RWPE2 (cell line): ENCODE measurements at places on chromosomes 12 and 14.

DNA sequence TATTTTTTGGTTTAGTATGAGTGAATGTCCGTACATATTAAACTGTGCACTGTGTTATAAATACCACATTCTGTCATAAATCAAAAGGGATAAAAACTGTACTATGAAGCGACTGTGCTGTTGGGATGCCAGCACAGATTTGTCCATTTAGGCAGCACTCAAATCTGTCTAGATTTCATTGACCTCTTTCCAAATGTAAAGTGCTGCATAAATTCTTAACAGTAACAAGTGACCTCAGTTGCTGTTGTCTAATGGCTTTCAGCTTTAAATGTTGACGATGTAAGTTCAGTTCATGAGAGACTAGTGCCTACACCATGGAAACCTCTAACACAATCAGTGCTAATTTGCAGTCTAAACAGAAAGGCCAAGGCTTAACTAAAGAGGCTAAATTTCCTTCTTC is 531.4 kb upstream of the LMO3 start:
- DNase-seq: no peak

GRCh38 chr12:115910057-115910456 is 367.4 kb downstream of the MED13L start:
- no peak for DNase-seq

DNA sequence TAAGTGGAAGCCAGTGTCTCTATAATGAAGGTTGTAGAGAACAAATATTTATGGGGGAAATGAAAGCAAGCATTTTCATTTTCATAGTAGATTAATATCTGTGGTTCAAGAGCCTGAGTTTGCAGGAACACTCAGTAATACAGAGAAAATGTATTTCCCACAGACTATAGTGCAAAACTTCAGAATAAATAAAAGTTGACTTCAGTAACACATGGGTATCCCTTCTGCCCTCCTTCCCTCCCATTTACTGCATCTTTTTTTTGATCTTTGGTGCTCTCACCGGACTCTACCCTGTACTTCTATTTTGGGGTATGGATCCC is 75.3 kb upstream of the AMN1 start:
- no peak for DNase-seq

GRCh38 chr14:68486033-68486732 is 306.7 kb downstream of the ZFP36L1 start:
- no peak for DNase-seq

GRCh38 chr12:90120627-90121026 is 412.0 kb upstream of the ATP2B1 start:
- no peak for DNase-seq

DNA sequence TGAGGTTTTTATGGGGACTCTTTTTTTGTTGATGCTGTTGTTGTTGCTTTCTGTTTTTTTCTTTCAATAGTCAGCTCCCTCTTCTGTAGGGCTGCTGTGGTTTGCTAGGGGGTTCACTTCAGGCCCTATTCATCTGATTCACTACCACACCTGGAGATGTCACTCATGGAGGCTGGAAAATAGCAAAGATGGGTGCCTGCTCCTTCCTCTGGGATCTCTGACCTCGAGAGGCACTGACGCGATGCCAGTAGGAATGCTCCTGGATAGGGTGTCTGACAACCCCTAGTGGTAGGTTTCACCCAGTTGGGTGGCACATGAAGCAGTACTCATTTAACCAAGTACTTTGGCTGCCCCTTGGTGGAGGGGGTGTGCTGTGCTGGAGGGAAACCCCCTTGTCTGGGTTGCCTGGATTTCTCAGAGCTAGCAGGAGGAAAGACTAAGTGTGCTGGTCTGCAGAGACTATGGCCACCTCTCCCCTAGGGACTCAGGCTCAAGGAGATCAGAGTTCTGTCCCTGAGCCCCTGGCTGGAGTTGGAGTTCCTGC is 745.5 kb downstream of the TMTC2 start:
- DNase-seq: no peak

GRCh38 chr14:36477266-36477665 is 42.8 kb downstream of the NKX2-1 start:
- no peak for DNase-seq

DNA sequence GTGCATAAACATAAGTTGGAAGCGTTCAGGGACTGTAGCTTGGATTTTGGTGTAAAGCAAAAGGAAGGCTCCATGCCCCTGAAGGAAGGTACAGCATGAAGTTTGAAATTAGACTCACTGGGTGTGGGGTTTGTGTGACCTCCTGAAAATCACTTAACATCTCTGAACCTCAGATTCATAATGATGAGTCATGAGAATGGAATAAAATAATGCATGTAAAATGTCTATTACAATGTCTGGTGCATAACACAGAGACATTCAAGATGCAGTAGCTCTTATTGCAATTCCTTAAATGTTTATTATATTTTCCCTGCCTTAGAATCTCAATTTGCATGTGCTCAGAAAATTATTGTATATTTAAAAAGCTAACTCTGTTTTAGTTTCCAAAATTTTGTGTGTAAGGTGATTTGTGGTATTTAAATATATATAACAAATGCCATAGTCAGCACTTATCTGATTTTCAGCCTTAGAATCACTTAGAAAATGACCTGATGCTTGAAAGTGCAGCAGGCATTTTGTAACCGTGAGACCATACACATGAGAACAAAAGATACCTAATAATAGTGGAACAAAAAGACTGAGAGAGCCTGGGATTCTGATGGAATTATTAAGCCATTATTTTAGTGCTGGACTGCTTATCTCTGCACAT is 66.3 kb downstream of the E2F7 start:
- no peak for DNase-seq

DNA sequence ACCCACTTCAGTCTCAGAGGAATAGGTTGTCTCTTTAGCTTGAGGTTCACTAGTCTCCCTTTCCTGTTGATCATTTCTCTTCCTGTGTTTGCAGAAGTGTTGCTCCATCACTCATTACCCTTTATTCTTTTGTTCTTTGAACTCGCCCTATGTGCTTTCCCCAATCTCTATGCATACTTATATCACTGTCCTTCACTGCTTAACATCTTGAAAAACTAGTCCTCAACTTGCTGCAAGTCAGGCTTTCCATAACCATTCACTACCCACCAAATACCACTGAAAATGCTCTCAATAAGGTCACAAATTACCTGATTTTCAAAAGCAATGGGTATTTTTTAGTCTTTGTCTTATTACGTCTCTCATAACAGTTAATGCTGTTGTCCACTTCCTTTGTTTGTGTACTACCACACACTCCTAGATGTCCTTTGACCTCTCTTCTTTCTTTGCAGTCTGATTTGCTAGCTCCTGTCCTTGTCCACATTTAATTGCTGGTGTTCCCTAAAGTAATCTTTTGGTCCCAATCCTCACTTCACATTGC is 80.8 kb downstream of the RIC8B start:
- DNase-seq: no peak

DNA sequence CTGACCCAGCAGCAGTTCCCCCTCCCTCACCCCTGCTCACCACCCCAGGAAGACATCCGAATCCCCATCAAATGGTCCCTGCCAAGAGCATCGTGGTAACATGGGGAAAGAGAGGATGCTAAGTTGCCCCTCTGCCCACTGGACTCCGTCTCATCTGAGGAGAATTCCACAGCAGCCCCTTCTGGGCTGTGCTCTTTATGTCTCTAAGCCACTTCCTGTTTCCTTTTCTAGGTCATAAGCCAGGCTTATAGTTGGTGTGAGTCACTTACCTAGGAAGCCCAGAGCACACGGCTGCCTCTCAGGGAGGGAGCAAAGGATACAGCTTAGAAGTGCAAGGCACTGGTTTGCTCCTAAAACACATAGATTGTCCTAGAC is 76.0 kb downstream of the VCPKMT start:
- DNase-seq: no peak

DNA sequence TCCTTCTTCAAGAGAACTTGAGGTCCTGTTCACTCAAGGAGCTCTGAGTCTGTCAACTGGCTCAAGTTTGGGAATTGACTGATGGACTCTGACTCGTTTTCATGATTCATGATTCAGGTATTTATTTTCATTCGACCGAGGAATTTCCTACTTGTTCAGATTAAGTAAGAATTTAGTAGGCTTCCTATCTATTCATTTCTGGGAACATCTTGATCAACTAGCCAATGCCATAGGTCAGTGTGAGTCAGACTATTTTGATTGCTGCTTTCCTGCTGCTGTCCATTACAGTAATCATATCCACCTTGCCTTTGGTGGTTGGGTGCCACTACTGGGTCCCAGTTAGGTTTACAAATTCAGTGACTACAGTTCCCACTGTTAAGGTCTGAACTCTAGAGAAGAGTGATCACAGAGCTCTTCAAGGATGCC is 6.1 kb downstream of the FAM186A start:
- no peak for DNase-seq

DNA sequence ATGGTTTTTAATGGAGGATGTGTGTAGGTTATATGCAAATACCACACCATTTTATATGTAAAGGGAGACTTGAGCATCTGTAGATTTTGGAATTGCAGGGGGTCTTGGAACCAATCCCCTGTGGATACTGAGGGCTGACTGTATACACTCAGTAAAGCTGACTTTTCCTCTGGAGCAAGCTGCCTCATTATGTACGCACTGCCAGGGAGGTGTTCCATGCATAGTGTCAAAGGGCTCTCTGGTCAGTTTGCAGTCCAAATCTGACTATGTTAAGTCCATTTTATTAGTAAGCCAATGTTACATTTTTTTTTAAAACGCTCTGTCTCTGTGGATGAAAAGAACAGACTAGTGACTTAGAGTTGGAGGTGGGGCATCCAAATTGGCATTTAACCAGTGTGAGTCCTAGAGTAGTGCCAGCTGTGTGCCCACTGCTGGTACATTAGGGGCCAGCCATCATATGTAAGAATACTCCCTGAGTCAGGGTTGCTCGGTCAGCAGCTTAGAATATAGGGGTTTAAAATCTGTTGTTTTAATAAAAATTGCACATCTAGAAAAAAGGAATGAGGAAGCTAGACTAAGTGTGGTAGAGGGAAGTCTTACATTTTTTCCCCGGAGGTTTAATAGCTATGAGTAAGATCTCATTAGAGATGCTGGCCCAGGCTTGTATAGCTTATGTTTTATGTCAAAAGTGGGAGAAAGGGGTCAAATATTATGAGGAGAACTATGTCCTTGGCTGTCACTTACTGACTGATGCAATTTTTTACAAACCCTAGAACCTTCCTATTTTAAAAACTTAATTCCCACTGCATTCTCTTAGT is 87.0 kb downstream of the TESC start:
- DNase-seq: no peak

DNA sequence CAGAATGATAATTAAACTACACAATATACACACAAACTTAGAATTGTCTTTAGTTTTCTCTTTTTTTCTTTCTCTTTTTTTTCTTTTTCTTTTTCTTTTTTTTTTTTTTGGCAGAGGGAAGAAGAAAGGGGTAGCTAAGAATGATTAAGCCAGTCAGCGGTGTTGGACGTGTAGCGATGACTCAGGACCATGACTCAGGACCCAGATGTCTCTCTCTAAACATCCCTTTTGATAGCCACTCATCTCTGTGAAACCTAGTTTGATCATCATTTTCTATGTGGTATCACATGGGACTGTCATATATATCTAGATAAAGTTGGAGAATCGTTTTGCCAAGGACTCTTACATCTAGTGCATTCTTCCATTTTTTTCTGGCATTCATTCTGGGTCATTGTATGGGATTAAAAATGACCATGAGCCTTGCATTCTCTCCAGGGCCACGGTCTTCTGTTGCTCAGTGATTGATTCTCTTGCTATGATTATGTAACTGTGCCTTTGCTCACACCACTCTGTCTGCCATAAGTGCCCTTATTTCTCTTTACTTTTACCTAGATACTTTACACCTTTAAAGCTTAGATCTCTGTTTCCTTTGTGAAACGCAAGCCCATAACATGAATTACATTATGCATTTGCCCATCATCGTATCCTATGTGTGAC is 26.6 kb upstream of the NRXN3 start:
- no peak for DNase-seq
